Stimulated activated CD8-positive, alpha-beta memory T cell treated with anti-CD3 and anti-CD28 coated beads, Interleukin-2, amount 100 ng/mL, for 48 hours (primary cell): ENCODE measurements at places on chromosomes 2 and 18.

DNA sequence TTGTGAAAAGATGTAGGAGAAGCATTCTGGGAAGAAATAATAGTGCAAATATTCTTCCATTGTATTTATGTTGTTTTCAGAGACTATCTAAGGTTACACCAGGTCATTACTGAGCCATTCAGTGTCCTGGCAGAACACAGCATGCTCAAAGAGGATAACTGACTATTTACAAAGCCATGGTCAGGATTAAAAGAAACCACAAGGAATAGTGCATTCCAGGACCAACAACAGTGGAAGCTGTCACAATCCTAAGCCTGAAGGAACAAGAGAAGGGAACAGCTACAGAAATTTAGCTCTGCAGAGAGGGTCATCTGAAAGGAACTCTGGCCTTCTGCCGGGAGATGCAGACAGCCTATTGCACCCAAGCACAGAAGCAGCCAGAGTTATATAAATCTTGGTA is 116.7 kb downstream of the DSC3 start:
- no peak for DNase-seq

- DNase-seq = no peak
These were observed 236.8 kb upstream of the RBMS1 start for GRCh38 chr2:160730296-160730995.

DNA sequence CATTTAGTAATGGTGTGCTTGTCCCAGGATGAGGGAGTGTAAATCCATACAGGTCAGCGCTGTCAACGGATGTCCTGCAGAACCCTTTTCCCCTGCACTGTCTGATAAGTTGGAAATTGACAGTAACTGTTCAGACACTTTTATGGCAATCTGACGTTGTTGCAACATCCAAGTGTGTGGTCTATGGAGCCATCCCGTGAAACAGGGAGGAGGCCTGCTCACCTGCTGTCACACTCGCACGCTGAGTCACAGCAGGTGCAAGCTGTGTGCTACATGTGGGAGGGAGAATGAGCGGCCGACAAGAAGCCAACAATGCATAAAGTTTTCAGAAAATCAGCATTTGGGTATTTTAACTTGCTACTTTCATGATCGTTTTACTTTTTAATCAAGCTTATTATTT is 43.7 kb upstream of the RMDN2 start:
- DNase-seq = no peak

DNA sequence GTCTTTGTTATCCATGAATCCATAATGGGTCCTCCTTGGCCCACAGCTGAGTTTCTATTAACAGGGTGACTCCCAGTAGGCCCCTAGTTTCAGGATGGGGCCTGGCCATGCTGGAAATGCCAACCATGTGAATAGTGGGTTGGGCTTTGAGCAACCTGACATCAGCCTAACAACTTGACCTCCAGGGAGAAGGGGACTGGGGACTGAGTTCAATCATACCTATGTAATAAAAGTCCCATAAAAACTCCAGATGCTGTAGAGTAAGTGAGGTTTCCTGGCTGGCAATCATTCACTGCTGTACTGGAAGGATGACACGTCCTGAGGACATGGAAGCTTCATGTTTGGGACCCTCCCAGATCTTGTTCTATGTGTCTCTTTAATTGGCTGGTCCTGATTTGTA is 7.9 kb downstream of the REV1 start:
- DNase-seq = no peak

- DNase-seq = no peak
These were observed 109.9 kb downstream of the ZNF236 start for GRCh38 chr18:76932026-76932819.

GRCh38 chr18:48104705-48105104 is 174.2 kb upstream of the SMAD2 start:
- DNase-seq = no peak

DNA sequence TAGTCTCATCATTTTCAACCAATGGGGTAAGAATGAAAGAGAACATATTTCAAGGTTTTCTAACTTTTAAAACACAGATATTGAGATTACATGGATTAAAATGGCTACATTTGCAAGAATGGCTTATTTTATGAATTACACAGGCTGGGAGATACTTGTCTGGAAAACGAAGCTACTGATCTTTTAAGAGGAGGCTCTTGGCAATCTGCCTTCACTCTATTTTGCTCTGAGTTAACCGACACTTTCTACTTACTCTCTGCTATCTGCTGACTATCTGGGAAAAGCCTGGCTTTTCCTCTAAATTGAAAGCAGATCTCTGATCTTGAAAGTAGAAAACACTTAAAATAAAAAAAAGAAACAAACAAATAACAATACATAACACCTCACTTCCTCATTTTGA is 325.4 kb upstream of the LINC00305 start:
- DNase-seq = no peak

- DNase-seq = no peak
These were observed 560 bp upstream of the DUSP2 start for GRCh38 chr2:96145848-96146152.

GRCh38 chr2:165846056-165846455 is 52.0 kb upstream of the GALNT3 start:
- DNase-seq = no peak

GRCh38 chr2:28898048-28898447 is 3.6 kb downstream of the WDR43 start:
- no peak for DNase-seq

DNA sequence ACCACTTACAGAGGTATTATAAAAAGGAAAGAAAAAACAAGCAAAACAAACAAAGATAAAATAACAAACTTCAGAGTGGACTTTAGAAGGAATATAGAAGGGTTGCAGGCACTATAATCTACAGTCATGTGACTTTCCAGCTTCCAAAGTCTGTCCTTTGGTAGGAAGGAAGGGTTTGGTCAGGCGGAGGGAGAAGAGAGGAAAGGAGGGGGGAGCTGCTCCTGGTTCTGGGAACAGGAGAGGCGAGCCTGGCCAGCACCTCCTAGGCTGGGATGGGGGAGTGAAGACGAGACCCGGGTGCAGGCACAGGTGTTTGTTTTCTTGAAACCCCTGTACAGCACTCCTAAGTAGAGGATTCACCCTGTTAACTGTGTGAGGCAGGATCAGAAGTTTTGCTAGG is 53.8 kb upstream of the GATA6 start:
- DNase-seq = no peak

GRCh38 chr2:181853696-181854095 is 37.8 kb upstream of the ITPRID2 start:
- DNase-seq = no peak

GRCh38 chr2:66794070-66794469 is 359.1 kb downstream of the MEIS1 start:
- no peak for DNase-seq

DNA sequence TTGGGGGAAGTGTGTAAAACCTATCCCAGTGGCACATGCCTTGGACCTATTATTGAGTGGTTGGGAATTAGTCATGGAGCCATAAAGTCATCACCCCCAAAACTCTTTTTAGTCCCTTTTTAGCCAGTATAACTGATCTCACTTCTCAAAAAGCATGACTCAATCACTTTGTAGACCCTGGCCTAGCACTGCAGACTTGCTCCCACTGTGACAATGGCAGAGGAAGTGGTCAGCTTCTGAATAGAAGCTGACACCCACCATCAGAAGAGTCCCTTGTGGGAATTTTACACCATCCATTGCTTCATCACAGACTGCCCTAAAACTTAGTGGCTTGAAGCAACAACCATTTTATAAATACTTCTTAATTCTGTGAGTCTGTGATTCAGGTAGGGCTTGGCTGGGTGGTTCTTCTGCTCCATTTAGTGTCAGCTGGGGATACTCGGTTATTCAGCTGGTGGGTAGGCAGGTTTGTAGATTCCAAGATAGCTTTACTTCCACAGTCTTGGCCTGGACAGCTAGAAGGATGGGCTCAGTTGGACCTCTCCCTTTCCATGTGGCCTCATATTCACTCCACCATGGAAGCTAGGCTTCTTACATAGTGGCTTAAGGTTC is 10.8 kb upstream of the ITGA6 start:
- DNase-seq = no peak

DNA sequence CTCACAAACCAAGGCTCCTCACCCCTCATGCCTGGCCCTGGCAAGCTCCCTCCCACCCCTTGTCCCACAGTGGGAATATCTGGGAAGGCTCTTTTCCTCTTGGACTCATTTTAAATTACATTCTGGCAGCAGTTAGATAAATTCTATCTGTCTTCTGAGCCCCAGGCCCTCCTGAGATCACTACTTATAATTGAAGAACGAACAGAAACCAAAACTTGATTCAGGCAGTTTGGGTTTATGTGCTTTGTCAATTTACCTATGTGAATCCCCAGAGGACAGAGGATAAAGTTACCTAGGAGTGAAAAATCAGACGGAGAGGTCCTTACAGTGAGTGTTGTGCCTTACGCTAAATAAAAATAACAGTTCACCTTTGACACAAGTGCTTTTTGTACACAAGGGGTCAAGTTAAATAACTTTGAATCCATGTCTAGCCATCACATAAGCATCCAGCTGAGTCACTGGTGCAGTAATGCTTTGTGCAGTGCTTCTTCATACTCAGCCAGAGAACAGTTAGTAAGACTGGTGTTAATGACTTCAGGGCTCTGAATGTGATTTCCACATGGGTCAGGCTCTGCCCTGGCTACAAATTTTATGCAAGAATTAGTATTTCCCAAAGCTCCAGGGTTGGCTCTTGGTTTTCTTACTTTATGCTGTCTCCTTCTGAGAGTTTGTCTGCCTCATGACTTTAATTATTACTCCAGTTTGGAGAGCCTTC is 329.3 kb downstream of the INSIG2 start:
- no peak for DNase-seq

DNA sequence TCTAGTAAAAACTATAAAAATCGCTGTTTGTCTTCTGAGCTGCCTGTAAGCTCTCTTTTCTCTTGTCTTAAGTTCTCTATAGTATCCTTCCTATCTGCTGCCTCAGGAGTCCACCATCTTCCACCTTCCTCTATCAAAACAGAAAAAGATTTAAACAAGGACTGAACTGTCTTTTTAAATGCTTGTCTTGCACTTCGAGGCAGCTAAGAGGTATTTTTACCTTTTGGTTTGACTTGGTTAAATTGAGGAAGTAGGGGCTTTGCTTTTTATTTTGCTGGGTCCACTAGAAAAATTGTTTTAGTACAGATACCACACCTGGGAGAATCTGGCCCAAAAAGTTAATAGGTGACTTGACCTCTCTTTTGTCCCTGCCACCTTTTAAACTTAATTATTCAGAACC is 12.2 kb downstream of the SESTD1 start:
- DNase-seq = no peak

DNA sequence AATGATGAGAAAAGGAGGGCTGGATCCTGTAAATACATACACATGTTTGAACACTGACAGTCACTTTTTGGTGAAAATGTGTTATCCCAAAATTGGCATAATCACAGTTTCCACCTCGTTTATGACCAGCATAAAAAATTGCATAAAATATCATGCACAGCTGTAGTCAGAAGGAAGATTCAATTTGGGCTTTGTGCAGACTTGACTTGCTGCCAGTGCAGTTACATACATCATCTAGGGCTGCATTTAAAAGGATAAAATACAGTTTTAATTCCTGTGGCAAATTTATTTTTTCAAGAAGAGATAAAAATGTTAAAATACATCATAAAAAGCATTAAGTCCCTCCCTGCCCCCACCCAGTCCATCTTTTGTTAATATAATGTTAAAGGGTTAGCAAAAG is 103.8 kb downstream of the VWC2L start:
- no peak for DNase-seq

- DNase-seq = no peak
These were observed 15.1 kb downstream of the CCDC85A start for GRCh38 chr2:56198936-56199335.

- DNase-seq = no peak
These were observed 4.7 kb downstream of the SNORC start for GRCh38 chr2:232874677-232875223.

DNA sequence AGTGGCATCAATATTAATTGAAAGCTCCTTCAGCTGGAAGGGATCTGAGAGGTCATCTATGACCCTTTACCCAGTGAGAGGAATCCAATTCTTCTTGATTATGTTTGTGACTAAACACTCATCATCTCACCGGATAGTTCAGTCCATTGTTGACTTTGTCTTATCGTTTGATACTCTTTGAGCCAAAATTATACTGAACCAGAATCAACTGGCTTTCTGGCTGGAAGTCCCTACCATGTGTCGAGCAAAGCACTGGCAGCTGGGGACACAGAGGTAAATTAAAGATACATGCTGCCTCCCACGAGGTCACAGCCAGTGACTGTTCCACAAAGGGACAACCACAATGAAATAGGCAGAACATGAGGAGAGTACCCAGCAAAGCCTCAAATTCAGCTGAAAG is 91.4 kb upstream of the FHL2 start:
- no peak for DNase-seq

DNA sequence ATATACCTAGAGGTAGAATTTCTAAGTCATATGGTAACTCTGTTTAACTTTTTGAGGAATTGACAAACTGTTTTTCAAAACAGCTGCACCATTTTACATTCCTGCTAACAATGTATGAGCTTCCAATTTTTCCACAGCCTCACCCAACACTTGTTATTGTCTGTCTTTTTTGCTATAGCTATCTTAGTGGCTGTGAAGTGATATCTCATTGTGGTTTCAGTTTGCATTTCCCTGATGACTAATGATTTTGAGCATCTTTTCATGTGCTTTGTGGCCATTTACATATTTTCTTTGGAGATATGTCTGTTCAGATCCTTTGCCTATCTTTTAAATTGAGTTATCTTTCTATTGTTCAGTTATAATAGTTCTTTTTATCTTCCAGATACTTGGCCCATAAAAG is 273.8 kb downstream of the AGPS start:
- no peak for DNase-seq

GRCh38 chr2:105517814-105518705 is 119.2 kb upstream of the FHL2 start:
- no peak for DNase-seq

- no peak for DNase-seq
These were observed at the start of gene HNMT for GRCh38 chr2:137964066-137964858. Gene HNMT (plus strand): TSS chr2:137964473. CDS start chr2:137964492, 19 bp downstream.

DNA sequence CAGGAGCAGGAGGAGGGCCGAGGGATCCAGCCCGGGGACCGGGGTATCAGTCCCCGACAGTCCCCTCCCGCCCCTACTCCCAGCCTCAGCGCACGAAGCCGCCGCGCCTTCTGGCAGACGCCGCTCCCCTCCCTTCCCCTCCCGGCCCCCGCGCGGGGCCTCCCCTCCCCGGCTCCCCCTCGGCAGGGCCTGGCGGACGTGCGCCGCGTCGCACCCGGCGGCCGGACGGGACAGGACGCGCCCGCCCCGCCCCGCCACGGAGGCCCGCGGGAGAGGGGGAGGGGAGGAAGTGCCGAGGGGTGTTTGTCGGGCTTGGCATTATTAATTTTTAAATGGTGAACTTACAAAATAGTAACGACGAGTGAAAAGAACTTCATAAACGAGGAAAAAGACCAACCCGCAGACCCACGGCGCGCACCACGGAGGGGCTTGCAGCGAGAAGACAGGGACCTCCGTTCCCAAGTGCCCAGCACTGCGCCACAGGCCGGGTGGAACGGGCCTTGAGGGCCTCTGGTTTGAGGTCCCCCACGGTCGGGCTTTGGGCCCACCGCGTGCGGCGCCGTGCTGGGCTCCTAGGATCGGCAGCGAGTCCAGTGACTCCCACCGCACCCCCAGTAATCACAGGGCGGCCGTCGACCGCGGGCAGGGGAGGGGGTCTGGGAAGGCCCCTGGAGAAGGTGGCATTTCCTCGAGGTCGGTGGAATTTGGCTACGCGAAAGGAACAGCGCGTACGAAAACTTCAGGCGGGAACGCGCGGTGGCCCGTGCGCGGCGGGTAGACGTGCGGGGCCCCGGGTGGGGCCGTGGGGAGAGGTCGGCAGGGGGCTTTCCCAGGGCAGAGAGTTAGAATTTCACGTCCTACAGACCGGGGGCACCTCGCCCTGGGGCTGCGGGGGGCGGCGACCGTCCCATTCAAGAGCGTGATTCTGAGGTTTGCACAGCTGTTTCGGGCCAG is 954 bp upstream of the CTDSP1 start:
- no peak for DNase-seq

- DNase-seq = no peak
These were observed 74.2 kb upstream of the ID2 start for GRCh38 chr2:8607606-8608005.
